ENCODE measurements at places on chromosomes 4 and X.

DNA sequence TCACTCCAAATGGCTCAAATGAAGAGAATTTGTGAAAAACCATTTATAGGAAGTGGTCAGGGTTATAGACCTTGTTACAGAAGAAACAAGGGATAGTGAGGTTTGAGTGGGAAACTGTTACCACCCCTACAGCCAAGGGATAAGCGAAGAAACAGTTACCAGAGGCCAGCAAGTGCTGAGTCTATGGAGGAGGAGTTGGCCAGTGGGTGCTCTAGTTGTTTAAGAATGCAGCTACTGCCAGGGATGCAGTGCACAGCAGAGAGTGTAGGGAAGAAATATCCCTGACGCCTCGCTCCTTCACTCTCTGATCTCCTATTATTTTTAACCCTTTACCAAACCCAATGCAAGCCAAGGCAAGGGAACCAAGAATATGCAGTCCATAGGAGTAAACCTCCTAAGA is 15.2 kb upstream of the SYTL4 start:
- DNase-seq = no peak

- DNase-seq = peak; percentile 52
Observed at GRCh38 chrX:72381439-72382201, 75.9 kb upstream of the CITED1 start.

DNA sequence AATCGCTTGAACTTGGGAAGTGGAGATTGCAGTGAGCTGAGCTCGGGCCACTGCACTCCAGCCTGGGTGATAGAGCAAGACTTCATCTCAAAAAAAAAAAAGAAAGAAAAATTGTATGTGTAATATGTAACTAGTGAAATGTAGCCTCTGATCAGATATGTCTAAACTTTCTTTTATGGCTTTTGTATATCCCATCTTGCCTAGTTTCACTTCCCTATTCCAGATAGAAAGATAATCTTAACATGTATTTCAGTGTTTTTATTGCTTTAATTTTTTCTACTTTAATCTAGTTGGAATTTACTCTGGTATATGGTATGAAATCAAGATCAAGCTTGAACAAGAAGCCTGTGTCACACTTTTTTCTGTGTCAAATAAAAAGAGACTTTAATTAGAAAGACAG is 1.9 kb upstream of the ZNF41 start:
- DNase-seq = no peak

DNA sequence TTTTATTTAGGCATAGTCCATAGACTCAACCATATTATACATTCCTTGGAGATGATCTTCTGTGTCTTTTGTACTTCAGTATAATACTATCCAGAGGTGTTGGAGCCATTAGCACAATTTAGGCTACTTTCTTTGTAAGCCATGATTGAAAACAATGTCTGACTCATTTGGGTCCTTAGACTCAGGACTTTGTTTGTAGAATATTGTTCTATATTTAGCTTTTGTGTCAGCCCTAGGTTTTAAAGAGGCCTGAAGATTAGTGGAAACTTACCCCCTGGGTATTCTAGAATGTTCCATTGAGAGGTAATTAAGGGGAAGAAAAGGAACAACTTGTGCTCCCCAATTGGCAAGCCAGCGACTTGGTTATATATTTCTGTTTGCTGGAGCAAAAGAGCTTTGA is 145.2 kb upstream of the SCML1 start:
- DNase-seq = no peak

DNA sequence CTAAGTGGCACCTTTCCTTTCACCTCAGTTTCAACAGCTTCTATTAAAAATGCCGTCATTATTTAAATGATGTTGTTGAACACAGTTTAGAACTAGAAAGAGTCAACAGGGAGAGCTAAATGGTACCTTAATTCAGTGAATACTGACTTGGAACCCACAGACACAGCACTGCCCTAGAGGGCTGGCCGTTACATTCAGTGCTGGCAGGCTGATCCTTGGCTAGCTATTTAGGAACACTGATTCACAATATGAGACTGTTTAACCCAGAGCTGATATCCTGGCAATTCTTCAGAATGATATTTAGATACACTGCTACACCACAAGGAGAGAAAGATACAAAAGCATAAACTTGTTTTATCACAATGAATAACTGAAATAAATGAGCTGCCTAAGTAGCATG is 12.7 kb upstream of the NAAA start:
- no peak for DNase-seq

DNA sequence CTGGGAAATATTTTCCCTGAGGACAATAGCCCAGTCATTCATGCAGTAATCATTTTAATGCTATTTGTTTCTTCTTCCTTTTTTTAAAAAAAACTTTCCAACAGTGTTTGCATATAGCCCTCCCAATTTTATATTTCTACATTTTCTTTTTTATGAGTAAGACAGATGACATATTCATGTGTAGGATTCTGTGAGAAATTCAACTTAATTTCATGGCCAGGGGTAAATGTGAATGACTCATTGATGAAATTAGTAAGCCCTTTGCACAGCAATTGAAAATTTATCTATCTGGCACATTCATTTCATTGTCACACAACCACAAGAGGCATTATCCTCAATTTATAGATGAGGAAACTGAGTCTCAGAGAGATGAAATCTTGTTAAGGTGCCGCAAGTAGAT is 13.7 kb upstream of the SMIM20 start:
- DNase-seq = no peak

DNA sequence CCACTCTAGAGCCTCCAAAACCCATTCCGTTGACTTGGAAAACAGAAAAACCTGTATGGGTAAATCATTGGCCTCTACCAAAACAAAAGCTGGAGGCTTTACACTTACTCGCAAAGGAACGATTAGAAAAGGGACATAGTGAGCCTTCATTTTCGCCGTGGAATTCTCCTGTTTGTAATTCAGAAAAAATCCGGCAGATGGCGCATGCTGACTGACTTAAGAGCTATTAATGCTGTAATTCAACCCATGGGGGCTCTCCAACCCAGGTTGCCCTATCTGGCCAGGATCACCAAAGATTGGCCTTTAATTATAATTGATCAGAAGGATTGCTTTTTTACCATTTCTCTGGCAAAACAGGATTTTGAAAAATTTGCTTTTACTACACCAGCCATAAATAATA is 60.8 kb downstream of the ZNF732 start:
- DNase-seq = peak; percentile 68

DNA sequence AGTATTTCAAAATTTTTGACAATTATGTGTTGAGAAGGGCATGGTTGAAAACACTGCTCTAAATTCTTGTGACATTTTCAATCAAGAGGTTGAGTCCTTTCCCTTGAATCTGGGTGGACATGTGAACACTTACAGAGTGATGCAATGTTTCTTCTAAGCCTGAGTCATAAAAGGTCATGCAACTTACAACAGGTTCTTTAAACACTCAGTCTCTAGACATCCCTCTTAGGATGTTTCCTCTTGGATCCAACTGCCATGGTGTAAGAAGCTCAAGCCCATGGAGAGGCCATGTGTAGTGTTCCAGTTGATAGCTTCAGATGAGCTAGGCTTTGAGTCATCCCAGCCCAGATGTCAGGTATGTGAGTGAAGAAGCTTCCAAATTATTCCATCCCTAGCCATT is 232.2 kb upstream of the MAOA start:
- DNase-seq = peak; percentile 1

DNA sequence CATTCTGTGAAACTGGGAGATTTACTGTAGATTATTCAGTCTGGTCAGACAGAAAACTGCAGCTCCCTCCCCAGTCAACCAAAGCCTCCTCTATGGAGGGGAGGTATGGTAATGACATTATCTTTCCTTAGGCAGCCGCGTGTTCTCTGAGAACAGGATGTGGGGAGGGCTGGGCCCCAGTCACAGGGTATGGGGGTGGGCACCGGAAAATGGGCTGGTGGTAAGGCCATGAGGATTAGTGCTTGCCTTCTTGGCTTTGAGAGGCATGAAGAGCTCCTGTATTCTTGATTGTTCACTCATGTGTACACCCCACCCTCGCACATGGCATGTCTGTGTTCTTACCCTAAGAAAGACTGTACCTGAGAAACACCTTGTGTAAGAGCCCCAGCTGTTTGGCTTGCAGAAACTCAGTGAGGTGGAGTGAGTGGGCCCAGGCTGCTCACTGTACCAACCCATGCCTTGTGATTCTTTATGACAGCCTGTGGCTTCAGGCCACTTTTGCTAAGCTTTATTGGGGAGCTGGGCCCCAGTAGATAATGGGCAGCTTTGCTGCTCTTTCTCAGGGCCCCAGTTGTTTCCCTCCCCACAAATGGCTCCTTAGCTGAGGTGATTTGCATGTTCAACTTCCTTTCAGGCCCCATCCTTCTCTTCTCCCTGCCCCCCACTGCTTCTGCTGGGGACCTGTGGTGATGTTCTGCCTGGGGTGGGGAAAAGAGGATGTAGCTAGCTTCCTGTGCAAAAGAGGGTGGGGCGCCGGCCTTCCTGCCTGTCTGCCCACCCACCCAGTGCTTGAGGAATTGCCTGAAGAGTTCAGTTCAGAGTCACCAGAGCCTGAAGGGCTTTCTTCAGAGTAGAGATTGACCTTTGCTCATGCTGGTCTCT is 30.7 kb downstream of the MSN start:
- DNase-seq = peak; percentile 86

GRCh38 chrX:134369576-134369975 is 90.4 kb upstream of the HPRT1 start:
- DNase-seq = no peak

GRCh38 chrX:153578889-153579288 is 20.1 kb downstream of the CCNQ start:
- DNase-seq = no peak

All from suppressor macrophage (primary cell).